ENCODE measurements at places on chromosomes 16 and 17.
A peak's percentile ranks its signal among the peaks of the same experiment; 100 is the strongest.

DNA sequence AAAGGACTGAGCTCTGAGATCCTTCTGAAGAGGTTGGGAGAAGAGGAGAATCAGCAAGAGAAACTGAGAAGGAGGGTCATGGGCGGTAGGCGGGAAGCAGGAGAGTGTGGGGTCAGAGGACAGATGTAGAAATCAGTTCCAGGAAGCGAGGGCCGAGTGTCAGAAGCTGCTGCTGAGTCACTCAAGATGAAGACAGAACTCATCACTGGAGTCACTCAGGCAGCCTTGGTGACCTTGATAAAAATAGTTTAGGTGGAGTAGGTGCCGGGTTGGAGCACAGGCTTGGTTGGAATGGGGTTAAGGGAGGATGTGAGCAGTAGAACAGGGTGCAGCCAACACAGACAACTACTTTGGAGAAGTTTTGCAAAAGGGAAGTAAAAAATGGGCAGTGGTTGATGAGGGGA, 6.1 kb upstream of the ITGAM start:
- peak; percentile 75 for DNase-seq

DNA sequence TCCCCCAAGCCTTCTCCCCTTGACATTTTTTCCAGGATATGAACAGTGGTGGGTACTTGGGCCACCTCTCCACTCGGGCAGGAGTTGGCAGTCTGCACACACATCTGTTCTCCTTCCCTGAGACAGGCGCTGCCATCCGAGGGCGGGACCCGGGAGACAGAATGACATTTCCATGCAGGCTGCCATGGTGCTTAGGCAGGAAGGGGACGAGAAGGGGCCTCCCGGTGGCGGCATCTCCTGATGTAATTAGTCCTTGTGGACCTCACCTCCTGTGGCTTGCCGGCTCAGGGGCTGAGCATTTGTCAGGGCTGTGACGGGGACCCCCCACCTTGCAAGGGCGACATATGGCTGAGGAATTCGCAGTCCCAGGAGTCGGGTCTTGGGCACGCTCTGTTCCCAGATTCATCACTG, 197.2 kb downstream of the FOXL1 start:
- DNase-seq: no peak

- no peak for DNase-seq
Observed at GRCh38 chr16:72921106-72921505, 126.8 kb downstream of the ZFHX3 start.

DNA sequence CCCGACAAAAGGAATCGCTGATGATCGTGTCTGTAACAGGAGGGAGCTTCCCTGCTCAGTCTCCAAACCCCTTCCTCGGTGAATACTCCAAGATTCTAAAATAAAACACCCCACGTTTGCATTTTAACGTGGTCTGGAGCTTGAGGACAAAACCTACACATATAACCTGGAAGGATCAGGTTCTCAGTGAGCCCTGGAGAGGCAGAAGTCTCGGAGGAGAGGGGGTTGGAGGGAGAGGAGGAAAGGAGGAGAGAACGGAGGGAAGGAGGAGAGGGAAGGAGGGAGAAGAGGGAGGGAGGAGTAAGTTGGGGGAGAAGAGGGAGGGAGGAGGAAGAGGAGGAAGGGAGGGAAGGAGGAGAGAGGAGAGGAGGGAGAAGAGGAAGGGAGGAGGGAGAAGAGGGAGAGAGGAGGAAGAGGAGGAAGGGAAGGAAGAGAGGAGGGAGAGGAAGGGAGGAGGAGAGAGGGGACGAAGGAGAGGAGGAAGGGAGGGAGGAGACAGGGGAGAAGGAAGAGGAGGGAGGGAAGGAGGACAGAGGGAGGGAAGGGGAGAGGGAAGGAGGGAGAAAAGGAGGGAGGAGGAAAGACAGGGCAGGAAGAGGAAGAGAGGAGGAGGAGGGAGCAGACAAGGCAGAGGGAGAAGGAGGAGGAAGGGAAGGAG, 27.4 kb upstream of the GINS2 start:
- DNase-seq: no peak

DNA sequence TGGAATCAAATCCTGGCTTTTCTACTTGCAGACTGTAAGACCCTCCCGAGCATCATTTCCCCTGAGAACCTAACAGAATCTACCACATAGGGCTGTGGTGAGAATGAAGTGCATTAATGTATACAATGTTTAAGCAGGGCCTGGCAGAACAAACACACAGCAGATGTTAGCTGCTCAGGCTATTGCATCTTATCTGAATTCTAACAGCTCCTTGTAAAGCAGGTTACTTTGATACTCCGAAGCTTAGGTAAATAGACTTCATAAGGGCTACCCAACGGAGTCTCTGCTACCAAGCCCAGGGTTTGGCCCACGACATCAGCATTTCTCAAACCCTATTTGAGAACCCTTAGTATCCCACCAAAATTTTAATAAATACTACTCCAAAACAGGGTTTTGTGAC, 24.4 kb upstream of the NOS2 start:
- no peak for DNase-seq

- DNase-seq: no peak
Observed at GRCh38 chr16:66211651-66212050, 154.8 kb upstream of the CDH5 start.

- no peak for DNase-seq
Observed at GRCh38 chr16:27925612-27926011, 137.9 kb downstream of the GSG1L start.

DNA sequence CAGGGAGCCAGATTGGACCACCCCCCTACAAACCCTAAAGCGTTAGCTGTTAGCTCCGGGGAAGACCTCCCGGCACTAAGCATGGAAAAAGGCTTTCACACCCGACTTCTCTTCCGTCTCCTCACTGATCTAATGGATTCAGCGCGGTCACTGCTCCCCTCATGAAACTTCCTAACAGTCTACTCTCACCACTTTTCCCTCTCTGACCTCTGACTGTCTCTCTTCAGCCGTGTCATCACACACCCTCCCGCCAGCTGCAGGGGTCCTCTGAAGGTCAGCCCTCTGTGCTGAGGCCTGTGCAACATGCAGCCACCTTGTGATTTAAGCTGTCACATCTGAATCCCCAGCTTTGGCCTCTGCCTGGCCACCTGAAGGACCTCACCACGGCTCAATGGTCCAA, 15.7 kb downstream of the LYRM1 start:
- DNase-seq: no peak

DNA sequence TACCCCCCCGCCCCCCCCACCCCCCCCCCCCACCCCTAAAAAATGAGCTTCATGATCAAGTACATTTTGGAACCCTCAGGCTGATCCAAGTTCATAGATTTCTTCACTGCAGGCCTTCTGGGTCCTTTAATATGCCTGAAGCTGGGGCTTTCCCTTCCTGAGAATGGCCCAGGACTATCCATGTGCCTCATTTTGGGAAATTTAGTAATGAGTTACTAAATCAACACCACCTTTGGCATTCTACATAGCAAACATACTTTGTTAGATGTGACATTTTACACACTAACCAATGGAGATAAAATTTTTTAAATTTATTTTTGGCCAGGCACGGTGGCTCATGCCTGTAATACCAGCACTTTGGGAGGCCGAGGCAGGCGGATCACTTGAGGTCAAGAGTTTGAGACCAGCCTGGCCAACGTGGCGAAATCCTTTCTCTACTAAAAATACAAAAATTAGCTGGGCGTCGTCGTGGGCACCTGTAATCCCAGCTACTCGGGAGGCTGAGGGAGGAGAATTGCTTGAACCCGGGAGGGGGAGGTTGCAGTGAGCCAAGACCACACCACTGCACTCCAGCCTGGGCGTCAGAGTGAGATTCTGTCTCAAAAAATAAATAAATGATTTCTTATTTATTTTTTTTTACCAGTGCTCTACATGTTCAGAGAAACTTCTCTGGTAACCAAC, 14.0 kb downstream of the HERPUD1 start:
- no peak for DNase-seq
